Stimulated activated CD4-positive, alpha-beta T cell treated with anti-CD3 and anti-CD28 coated beads, Interleukin-1b, Interleukin-23, amount 100 ng/mL, for 48 hours (primary cell): ENCODE measurements at places on chromosomes 6 and 20.

- DNase-seq, result no peak
Measured at GRCh38 chr6:159933077-159933476, 35.8 kb upstream of the IGF2R start.

DNA sequence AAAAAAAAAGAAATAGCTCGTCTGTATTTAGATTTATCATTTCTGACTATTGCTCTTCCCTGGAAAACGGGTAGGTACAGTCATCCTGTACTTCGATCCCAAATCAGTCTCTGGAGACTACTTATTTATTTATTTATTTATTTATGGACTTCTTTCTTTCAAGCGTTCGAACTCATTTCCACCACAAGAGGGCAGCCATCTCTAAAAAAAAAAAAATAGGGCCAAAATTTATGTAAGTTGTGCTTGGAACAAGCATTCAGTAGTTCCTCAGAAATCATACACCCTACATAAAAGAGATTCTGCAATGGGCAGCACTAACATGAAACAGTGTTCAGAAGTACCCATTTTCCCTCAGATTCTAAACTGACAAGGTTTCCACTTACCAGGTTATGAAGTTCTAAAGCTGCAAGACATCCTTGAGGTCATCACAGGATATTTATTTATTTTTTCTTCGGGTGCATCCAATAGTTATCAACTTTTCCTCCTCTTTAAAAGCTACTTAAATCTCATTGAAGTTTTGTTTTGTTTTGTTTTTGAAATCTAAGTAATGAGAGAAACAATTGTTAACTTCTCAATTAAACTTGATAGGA, 1.9 kb upstream of the BMP2 start:
- no peak for DNase-seq

DNA sequence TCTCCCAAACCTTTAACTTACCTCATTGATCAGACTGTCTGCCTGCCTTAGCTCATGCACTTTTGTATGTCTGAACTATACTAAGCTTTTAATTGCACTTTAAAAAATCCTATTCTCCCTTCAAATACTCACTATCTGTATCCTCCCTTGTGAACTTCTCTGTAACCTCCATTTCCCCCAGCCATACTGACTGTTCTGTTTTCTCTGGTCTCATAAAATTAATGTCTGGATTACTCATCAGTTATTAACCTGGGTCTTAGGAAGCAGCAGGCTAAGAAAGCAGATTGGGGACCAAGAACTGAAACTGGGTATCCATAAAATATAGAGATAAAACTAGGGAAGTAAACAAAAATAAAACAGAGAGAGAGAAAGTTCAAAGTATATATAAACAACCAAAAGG, 469.3 kb upstream of the MAN1A1 start:
- DNase-seq, result no peak

- no peak for DNase-seq
Measured at GRCh38 chr6:3803627-3804468, 45.3 kb upstream of the FAM50B start.

GRCh38 chr20:14569641-14570040, 232.2 kb upstream of the FLRT3 start:
- no peak for DNase-seq

DNA sequence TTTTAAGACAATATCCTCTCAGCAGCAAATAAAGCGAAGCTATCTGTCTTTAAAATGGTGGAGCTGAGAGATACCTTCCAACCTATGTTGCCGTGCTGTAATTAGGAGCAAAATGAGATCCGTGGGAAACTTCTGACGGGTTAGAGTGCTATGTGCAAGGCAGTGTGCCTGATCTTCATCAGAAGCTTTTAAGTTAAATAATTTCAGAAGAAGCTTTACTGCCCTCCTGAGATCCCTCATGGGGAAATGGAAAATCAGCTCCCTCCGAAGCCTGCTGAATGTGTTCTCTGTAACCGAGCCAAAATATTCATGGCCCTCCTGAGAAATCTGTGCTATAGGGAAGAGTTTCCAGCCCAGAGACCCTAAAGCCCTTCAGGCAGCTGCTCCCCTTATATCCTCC, 43.7 kb upstream of the TBC1D7 start:
- no peak for DNase-seq

DNA sequence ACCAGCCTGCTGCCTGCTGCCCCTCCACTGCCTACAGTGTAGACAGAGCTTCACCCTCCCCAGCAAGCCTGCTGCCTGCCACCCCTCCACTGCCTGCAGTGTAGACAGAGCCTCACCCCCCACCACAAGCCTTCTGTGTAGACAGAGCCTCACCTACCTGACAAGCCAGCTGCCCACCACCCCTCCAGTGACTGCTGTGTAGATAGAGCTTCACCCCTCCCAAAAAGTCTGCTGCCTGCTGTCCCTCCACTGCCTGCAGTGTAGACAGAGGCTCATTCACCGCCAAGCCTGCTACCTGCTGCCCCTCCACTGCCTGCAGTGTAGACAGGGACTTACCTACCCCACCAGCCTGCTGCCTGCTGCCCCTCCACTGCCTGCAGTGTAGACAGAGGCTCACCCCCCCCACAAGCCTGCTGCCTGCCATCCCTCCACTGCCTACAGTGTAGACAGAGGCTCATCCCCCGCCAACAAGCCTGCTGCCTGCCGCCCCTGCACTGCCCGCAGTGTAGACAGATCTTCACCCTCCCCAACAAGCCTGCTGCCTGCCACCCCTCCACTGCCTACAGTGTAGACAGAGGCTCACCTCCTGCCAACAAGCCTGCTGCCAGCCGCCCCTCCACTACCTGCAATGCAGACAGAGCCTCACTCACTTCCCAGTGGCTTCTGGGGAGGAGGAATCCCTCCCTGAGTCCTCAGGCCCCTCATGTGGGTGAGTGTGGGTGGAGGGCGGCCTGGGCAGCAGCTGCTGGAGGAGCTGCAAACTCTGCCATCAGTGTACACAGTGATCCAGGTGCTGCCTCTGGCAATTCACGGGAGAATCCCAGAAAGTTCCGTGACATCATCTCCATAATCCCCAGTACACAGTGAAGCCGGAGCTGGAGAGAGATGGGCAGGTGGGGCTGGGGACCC, 140.9 kb downstream of the DLL1 start:
- DNase-seq, result no peak

DNA sequence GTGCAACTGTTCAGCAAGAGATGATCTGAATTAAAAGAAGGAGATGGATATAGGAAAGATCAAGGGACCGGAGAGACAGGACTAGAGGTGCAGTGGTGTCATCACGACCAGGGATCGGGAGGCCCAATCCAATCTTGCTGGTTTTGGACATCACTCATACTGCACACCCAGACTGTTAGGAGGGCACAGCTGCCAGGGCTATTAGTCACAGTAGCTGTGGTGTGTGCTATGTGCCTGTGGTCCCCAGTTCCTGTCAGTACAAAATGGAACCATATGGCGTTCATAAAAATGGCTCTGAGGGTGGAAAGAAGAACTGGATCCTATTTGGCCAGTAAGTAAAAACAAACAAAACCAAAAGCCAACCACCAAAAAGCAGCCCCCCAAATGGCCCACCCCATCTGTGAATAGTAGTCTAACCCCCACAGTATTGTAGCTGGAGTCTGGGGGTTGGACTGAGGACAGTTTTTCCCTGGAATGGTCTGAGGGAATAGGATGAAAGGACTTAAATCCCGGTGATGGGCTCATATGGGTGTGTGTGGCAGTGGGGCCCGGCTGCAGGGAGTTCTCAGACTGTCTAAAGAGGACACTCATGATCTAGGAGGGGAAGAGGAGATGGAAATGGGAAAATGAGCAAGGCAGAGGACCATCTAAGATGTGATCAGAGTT, 9.3 kb upstream of the NNAT start:
- no peak for DNase-seq

DNA sequence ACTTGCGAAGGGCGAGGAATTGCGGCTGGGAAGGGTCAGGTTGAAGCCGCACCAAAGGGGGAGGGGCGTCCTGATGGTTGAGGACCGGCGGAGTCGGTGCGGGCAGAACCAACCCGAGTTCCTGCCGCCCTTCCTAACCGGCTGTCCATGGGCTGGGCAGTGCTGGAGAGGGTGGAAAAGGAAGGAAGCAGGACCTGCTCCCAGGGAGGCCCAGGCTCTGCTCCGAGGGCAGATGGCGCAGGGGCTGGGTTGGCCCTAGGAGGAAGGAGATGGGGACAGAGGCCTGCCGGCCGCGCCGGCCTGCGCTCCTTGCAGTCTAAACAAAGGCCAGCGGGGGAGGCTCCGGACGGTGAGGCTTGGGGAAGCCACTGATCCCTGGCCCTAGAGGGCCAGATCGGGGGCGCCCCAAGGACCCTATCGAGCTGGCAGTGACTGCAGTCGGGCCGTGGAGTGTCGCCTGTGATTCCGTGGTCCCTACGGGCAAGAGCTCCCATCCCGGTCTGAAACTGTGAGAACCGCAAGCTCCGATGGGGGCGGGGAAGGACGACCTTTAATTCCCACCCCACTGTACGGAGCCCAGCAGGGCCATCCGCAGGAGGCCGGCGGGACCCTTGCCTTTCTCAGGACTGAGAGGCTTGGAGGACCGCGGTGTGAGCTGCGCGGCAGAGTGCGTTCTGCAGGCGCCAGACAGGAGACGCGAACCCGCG, 39.4 kb downstream of the YTHDF1 start:
- no peak for DNase-seq
